ENCODE measurements at places on chromosomes 1 and 21.

DNA sequence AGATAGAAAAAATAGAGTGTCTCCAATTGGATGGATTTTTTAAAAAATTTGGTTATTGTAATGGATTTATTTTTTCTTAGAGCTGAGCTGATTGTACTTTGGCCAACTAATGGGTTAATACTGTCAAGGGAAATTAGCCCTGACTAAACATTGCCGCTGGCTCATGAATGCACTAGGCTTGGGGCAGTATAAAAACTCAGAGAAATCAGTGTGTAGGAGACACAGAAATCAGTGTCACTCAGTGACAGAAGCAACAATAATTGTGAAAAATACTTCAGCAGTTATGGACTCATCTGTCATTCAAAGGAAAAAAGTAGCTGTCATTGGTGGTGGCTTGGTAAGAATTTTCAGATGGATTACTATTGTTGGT lies at the start of gene KMO:
TSS of gene KMO (plus strand) at position 217 of the 370 bp plus-strand sequence. CDS start at position 284, 67 bp downstream.
- no peak for DNase-seq

DNA sequence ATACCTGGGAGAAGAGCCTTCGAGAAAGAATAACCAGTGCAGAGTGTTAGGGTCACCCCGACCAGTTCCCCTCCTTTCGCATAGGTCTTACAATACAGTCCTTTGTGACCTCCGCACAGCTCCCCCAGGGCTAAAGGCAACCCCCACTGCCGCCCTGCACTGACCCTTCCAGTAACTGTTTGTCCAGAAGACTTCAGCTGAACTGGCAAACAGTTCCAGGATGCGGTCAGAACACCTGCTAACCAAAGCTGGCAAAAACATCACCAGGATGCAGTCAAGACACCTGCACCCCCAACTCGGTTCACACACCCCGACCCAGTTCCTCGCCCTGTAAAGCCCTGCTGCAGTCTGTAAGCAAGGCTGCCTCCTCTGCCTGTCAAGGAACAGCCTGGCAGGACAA lies 6.4 kb upstream of the EVA1B start:
- no peak for DNase-seq

GRCh38 chr1:38898653-38899230 lies 17.4 kb upstream of the GJA9 start:
- no peak for DNase-seq

- DNase-seq, result no peak
These were observed 59.0 kb downstream of the TSEN15 start for GRCh38 chr1:184110272-184111204.

GRCh38 chr1:11479375-11479979 lies 522 bp downstream of the DISP3 start:
- no peak for DNase-seq

Data from AG04450 (cell line).